Pulmonary artery endothelial cell (primary cell): ENCODE measurements at places on chromosomes 3 and 15.
A peak's percentile ranks its signal among the peaks of the same experiment; 100 is the strongest.

- no peak for DNase-seq
Measured at GRCh38 chr15:63595065-63595464, 2.1 kb upstream of the FBXL22 start.

DNA sequence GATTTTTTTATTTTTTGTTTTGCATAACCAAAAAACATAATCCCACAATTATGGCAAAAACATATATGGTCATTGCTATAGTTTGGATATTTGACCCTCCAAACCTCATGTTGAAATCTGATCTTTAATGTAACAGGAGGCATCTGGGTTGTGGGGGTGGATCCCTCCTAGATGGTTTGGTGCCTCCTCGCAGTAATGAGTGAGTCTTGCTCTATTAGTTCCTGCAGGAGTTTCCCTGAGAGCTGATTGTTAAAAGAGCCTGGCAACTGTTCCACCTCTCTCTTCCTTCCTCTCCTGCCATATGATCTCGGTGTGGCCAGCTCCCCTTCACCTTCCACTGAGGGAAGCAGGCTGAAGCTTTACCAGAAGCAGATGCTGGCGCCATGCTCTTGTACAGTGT lies 33.2 kb upstream of the TRIM59 start:
- DNase-seq, result no peak

DNA sequence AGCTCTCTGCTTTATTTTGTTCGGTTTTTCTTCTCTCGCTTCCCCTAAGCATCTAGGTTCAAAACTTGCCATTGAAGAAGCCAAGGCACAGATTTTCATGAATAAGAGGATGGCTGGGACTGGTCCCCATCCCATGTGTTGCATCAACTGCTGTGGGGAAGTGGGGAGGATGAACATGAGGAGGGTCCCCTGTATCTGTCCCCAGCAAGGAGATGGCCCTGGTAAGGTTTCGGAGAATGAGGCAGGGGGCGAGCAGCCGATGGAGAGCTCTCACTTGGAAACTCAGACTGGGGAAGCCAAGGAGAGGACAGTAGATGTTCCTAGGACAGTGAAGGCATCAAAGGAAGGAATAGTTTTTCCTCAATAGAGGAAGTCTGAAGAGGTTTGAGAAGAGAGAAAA lies 142.0 kb upstream of the ATP2B2 start:
- no peak for DNase-seq

DNA sequence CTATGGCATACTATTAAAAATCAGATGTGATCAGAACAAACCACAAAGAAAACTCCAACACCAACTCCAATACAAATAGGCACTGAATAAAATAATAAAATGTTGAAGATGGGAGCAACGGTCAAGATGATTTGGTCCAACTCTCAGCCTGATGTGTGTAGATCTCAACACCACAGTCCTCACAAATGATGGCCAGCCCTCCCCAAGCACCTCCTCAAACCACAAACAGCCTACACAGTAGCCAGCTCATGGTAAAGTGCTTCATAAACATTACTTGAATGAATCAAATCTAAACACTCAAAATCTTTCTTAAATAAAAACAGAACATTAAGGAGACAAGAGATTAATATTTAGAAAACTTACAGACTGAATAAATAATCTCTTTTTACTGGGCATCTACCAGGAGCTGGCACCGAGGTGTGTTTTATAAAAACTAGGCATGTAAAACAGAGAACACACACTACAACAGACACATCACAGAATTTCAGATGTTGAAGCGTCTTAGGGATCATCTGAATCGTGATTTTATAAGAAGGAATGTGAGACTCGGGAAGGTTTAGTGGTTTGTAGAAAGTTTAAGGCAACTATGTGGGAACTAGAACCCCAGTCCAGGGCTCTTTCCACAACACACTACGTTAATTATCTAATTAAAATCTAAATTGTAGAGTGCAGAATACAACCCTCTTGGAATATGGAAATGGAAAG lies 102.4 kb downstream of the MYLK start:
- DNase-seq, result no peak

DNA sequence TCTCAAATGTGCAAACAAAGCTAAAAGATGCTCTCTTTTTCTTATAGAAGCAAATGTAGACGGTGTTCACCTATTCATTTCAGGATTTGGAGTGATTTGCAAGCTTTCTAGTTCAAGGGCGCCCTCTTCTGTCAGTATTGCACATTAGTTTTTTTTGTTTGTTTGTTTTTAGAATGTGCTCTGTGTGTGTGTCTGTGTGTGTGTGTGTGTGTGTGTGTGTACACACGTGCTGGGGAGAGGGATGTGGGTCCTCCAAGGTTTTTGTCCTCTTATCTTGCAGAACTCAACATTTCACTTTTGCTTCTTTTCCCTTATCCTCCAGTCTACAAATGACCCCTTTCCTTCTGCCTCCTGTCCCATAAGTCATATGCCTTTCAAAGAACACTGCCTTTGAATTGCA lies 23.5 kb downstream of the DNAH1 start:
- DNase-seq, result peak; percentile 60

- DNase-seq, result no peak
Measured at GRCh38 chr15:75225951-75226732, 24.5 kb downstream of the C15orf39 start.
